ENCODE measurements at places on chromosomes 2 and 18.

DNA sequence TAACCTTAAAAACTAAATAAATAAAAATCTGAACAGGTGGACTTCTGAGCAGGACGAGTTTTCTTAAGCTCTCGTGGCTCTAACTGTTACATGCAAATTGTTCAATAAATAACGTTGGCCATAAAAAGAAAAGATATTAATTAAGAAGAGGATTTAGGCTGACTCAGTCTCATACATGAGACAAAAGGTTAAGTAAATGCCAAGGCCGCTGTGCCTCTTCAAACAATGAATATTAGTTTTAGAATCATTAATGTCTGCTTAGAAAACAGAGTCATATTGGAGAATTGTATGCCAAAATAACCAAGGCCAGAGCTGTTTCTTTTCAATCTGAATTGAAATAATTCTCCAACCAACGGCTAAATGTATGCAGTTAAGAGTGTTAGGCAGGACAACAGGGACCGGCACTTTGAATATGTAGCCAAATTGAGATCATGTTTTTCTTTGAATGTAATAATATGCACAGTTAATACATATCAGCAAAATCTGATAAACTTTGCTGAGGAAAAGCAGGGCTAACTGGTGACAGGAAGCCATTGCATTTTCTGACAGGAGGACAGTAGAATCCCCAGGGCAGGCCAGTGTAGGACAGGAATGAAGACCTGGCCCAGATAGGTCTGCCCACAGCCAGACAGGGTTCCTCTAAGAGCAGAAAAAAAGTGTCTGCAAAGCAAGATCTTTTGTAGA, 1041.4 kb upstream of the FANCL start:
- no peak for DNase-seq

DNA sequence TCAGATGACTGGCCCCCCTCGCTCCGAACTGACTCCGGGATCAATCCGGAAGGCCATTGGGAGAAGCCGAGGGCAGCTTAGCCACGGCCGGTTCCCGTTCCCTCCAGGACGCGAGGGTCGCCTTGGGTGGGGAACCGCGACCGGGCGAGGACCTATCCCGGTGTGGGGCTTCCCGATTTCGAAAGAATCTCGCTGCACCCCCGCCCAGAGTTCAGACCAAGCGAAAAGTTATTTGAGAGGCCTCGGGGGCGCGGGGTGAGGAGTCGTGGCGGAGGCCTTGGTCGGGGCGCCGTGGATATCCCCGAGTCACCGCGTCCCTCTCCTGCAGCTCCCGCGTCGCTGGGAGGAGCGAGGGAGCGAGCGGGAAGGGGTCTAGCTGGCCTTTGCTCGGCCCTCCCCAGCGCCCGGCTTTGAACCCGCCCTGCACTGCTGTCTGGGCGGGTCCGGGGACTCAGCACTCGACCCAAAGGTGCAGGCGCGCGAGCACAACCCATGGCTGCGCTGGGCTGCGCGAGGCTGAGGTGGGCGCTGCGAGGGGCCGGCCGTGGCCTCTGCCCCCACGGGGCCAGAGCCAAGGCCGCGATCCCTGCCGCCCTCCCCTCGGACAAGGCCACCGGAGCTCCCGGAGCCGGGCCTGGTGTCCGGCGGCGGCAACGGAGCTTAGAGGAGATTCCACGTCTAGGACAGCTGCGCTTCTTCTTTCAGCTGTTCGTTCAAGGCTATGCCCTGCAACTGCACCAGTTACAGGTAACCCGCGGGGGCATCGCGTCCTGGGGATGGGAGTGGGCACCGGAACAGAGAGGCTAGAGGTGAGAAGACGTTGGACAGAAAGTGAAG, at the start of gene CYP27A1:
CYP27A1 (plus strand) TSS at position 457 of the 837 bp plus-strand sequence; CDS start at position 493, 36 bp downstream.
- no peak for DNase-seq

DNA sequence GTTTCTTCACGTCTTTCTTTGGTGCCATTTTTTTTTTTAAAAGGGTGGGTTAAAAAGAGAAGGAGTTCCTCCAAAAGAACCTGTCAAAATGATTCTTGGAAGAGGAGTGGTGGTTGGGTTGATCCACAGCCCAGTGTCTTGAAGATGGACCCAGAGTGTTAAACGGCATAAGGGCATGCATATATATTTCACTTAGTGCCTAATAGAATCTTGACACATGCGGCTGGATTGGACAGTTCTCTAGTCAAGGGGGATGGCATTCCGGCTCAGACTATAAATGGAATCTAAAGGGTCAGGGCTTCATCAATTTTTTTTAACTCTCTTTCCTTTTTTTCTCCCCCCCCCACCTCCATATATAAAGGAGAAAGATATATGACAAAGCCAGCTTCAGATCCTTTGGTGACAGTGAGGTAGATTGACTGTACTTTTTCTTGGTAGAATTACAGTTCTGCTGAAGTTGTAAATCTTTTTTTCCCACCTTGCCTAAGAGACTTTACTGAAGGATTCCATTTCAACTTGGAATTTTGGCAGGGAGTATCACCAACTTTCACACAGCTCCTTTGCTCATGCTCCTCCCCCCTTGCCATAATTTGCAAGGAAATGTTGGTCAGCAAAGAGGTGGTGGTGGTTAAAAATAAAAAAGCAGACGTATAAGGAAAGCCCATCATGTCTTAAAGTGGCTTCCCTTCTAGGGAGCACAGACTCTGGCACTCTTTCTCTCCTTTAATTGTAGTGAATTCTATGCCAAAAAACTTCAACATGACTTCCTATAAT, at the start of gene MYL1:
MYL1 (minus strand) TSS at position 160 of the 774 bp plus-strand sequence; CDS start at position 28, 132 bp downstream.
- DNase-seq: no peak

DNA sequence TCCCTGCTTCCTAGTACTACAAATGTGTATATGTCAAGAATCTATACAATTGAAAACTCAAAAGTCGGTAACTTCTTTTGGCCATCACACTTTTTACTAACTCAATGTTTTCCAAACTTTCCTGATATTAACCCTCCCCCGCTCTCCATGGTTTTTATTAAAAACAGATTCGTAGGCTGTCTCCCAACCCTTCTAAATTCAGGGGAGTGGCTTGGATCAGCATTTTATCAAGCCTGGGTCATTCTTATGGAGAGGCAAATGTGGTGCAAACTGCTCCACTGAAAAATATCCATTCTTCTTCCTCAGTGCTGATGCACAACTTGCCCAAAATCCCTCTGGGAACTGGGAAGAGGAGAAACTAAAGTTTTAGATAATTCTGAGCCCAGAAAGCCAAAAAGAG, 134.2 kb downstream of the RIF1 start:
- DNase-seq: no peak

DNA sequence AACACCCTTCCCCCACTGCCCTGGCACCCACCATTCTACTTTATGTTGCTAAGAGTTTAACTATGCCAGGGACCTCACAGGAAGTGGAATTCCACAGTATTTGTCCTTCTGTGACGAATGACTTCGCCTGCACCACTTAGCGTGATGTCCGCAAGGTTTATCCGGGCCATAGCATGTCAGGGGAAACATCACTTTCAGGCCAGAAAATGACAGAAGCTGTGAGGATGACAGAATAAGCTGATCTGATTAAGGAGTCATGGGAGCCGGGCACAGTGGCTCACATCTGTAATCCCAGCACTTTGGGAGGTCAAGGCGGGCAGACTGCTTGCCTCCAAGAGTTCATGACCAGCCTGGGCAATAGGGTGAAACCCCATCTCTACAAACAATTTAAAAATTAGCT, 248.8 kb downstream of the EIPR1 start:
- DNase-seq: no peak

DNA sequence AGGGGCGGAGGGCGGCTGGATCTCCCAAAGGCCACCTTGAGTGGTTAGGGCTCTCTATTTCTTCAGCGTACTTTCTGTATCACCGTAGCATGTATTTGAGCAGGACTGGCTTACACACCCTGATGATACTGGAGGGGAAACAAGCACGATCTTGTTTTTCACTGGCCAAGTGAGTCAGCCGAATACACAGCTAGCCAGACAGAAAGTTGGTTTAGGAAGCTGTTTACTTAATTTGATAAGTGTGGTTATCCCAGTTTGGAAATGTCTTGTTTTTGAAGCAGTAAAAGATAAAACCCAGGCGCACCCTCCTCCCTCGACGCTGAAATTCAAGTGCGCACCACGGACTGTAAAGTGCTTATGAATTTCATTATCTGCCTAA, 582 bp downstream of the RIOK3 start:
- no peak for DNase-seq

DNA sequence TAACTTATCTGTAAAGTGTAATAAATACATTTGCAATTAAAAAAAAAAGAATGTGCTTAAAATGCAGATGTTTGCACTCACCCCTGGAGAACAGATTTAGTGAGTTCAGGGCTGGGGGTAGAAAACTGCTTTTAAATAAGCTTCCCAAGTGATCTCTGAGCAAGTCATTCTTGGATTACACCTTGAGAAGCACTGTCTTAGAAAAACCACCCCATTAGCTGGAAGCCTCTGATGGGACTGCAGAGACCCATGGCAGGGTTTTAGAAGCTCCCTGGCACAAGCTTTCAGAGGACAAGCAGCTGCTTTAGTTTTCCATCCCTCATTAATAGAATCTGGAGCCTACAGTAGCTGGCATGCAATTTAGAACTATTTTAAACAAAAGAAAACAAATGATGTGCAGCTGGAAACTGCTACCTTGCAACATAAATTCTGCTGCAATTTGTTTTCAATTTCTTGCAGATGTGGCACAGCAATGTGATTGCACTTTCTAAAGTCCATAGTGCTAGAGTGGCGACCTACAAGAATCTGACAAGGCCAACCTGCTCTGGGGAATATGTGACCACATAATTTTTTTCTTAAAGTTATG, 141.5 kb downstream of the CDC42EP3 start:
- no peak for DNase-seq

DNA sequence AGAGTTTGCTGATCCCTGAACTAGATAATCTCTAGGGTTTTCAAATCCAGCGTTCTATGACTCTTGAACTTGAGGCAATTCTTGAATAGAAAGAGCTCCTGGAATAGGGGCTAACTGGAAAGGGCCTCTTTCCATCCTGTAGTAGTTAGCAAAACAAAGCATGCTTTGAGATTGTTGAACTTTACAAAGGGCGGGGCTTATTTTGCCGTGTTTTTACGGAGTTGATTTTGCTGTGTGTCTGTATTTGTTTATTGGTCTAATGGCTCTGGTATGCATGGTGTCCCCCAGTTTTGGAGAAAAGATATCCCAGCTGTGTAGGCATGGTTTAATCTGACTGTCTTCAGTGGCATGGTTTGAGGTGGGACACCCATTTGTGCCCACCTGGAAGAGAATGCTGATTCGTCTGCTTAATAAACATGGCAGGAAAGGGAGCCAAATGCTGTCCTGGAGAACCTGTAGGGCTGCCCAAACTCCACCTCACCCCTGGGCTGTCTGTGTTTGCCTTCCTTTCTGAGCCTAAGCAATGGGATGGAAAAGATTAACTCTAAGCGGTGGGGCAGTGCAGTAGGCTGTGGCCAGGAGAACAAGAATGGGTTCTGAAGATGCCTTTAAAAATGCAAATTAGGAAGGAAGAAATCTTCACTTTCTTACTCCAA, 74.1 kb upstream of the FOSL2 start:
- no peak for DNase-seq

- DNase-seq: no peak
Measured at GRCh38 chr18:75065251-75066000, 143.5 kb downstream of the PTGR3 start.

DNA sequence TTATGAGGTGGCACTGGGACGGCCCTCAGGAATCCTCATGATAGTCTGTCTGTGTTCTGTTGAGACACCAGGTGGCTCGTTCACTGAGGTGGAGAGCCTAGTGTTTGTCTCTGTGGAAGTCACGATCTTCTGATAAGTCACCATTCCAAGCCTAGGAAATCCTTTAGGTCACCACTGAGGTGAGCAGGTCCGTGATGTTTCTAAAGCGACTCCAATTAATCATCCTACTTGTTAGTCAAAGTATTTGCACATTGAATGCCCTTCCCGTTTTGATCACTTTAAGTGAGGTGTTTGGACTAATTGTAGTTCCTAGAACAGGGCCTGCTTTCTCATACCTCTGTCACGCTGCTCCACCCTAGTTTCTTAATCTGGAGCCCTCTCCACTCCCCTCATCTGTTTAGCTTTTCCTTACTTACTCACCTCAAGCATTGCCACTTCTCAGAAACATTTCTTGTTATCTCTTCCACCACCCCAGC, 28.0 kb upstream of the DSG3 start:
- no peak for DNase-seq

DNA sequence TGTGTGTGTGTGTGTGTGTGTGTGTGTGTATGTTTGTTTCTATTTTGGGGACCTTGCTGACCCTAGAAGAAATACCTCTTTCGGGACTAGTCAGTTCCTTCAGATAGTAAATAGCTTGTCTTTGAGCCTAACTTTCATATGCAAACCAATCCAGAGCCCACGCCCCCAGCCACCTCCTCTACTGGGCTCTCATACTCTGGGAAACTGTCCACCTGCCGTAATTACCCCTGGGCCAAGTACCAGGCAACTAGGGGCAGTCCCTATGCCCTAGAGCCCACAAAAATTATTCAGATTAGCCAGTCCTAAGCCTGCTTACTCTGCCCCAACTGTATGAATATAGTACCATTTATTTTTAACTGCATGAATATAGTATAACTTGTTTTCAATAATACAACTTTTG, 970.4 kb downstream of the EPHA4 start:
- DNase-seq: no peak

- peak; percentile 46 for DNase-seq
Measured at GRCh38 chr2:174729797-174730697, 34.2 kb downstream of the CHRNA1 start.

- DNase-seq: no peak
Measured at GRCh38 chr2:10083046-10083445, 2.8 kb upstream of the CYS1 start.

GRCh38 chr2:101690547-101691152, 6.9 kb upstream of the MAP4K4 start:
- no peak for DNase-seq

DNA sequence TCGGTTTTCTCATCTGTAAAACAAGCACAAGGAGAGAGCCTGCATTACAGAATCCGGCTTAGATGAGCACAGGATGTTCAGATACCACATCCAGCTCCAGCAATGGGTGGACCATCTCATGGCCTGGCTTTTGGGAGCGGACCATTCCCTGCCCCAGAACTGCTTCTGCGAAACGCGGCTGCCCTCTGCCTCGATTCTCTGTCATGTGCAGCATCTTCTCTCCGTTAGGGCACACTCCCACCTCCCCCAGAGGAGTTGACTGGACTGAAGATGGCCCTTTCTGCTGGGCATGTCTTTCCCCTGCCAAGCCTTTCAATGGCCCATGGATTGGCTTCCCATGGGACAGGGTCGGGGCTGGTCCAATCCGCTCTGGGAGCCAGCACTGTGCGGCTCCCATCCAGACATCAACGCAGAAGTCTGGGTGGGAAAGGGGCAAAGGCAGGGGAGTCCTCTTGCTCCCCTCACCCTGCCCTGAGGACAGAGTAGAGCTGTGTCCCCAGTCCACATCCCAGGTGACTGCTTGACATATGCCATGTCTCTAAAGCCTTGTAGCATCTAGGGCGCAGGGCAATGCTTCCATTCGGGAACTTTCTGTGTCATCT, 14.3 kb upstream of the FAHD2A start:
- no peak for DNase-seq

GRCh38 chr2:43218155-43218701, 8.2 kb downstream of the ZFP36L2 start:
- DNase-seq: no peak

- DNase-seq: no peak
Measured at GRCh38 chr2:26971911-26972786, 1.7 kb downstream of the MAPRE3 start.
